ENCODE measurements at places on chromosomes 7 and 10.

GRCh38 chr7:130974169-130974568 lies 240.2 kb upstream of the KLF14 start:
- no peak for DNase-seq

DNA sequence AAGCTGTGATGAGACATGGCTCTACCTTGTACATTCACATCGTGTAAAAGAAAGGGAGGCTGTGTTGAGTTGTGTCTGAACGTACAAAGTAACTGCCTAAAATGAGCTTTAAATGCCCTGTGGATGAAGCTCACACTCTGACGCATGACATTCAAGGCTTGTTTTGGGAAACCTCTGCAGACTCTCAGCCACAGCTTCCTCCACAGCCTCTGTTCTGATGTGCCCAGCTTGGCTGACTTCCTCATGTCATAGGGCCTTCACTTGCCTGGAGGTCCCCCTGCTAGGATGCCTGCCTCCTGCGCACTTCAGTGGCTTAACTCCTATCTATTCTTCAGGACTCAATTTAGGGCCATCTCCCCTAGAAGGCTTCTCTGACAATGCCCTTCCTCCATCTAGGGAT lies 230.0 kb upstream of the HABP2 start:
- DNase-seq = peak; percentile 11

GRCh38 chr7:148590471-148590870 lies at the start of gene C7orf33:
Gene C7orf33 (plus strand): TSS chr7:148590766. CDS start chr7:148590926, 160 bp downstream.
- DNase-seq = no peak

DNA sequence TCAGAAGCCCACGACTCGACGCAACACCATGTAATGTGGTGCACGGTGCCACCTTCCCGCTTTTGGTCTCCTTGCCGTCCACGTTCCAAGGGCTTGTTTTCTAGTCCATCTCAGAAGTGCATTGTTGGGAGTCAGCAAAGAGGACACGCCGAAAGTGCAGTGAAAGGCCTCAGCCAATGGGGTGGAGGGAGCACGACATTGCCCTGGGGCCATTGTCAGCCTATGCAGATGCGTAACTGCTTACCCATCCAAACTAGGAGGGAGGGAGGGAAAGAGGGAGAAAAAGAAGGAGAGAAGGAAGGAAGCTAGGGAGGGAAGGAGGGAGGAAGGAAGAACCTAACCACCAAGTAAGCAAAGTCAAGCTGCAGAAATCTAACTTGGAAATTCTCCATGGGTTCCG lies 202.4 kb downstream of the CCDC3 start:
- no peak for DNase-seq

DNA sequence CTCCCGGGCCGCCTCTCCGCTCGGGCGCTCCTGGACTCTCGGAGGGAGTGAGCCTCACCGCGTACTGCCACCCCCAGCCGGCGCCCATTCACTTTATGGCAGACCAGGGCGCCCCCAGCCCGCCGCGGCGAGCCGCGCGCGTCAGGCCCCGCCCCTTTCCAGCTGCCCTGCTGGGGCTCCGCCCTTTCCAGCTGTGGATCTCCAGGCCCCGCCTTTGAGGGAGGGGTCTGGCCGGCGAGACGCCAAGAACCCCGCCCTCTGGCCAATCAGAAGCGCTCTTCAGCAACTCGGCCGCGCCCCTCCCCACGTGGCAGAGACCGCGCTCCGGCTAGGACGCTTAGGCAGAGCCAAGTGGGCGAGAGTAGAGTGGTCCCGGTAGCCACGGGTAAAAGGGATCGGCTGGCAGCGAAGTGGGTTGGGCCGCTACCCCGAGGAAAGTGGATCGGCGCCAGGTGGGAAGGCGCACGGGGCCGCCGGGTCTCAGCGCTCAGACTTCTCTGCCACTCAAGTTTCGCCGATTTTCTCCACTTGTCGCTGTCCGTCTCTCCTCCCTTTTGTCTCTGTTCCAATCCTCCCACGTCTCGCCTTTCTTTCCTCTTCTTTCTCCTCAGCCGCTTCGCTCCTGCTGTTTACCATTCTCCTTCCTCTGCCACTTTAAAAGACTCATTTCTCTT lies at the start of gene PITX3:
TSS of gene PITX3 (minus strand) at position 69 of the 674 bp plus-strand sequence. CDS start 9,432 bp downstream, outside the sequence.
- DNase-seq = peak; percentile 51

GRCh38 chr7:135600226-135600625 lies 42.5 kb downstream of the NUP205 start:
- no peak for DNase-seq

- DNase-seq = no peak
Observed at GRCh38 chr7:122412883-122413282, 108.3 kb upstream of the FEZF1 start.

DNA sequence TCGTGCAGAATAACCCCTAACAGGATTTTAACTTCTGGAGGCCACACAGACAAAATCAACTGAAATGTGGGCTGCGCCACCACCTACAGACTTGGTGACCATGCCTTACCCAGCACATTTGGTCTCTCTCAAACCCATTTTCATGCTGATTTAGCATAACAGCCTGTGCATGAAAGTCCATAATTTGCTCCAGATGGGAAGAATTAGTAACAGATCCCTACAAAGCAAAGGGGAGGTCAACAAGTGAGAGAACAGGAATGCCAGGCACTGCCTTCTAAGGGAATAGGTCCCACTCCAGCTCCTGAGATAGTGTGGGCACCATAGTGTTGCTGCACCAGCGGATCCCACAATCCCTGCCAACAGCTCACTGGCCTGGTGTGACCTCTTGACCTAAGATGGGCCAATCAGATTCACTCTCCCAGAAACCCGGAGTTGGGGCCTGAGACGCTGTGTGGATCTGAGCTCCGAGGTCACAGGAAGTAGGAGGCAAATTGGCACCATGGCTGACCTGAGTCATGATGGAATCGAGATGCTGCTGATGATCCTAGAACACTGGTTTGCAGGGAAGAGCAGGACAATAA lies 32.4 kb downstream of the SLIT1 start:
- DNase-seq = no peak

GRCh38 chr10:71281646-71282322 lies 37.3 kb upstream of the SLC29A3 start:
- DNase-seq = no peak

DNA sequence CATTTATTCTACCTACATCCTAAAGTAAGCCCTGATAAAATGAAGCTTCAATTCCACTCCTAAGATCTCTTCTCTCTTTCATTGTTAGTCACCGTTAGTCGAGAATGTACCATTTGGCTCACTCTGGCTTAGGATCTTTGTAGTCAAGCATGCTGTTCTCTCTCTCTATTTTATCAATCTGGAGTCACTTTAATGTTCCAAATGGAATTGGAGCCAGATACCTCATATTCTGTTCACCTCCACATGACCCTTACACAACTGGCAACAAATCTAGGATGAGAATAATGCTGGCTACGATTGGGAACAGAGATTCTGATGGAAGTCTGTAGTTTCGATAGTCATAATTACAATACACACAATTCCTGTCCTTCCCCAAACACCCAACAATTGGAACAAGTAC lies 213.7 kb downstream of the TWIST1 start:
- DNase-seq = no peak

DNA sequence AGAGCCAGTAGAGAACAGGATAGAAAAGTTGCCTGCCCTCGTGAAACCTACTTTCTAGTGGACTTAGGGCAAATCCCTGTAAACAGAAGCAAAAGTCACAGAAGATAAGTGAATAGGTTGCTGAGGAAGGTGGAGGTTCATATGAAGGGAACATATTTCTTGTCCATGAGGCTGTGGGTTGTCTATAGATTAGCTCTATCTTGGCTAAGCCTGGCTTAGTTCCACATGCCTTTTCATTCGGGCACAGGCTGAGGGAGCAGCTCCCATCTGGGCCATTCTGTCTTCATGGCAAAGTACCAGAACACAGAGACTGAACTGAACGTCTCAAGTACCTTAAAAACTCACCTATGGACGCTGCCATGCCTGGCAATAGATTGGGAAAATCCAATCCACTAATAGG lies 45.3 kb downstream of the BZW2 start:
- DNase-seq = no peak

GRCh38 chr7:43700059-43700501 lies 29.2 kb downstream of the COA1 start:
- DNase-seq = peak; percentile 67

DNA sequence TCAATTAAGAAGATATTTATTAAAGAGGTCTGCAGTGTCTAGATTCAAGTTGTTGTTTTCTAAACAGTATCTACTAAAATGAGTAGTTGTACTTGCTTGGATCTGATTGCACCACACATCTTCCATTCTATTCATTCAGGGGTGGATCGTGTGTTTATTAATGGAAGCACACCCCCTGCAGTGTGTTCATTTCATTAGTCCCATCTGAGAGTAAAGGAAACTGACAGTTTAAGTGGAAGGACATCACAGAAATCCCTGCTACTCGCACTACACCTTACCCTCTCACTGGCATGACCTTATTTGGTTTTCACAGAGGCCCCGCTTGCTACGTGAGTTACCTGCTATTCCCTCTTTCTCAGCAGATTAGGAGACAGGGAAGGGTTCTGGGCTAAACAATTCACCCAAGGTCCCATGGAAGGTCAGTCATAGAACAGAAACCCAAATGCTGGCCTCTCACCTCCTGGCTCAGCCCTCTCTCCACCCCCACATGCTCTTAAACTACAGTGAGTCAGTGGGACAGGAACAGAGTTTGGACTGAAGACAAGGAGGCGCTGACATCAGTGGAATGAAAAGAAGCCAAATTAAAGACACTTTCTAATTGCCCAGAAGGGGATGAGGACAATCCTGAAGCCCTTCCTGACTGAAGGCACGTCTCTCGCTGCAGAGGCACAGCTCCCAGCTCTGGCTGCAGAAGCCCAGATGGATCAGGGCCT lies 369.2 kb upstream of the NRP1 start:
- no peak for DNase-seq

DNA sequence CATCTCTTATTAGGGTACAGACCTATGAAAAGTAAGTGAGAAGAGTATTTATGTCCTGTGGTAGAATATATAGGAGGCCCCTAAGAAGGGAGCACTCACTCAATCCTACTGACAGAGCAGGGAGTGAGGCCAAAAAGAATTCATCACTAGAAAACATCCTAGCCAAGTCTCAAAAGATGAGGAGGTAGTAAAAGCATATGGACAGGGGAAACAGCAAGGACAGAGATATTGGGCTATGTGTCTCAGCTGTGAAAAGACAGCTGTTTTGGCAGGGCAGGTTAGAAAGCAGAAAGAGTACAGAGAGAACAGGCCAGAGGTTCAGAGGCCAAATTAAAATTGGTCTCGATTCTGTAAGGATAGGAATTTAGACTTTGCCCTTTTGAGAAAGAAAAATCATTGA lies 548.3 kb upstream of the ANKRD30A start:
- no peak for DNase-seq

GRCh38 chr10:43200538-43201390 lies 62.5 kb downstream of the CSGALNACT2 start:
- DNase-seq = no peak

DNA sequence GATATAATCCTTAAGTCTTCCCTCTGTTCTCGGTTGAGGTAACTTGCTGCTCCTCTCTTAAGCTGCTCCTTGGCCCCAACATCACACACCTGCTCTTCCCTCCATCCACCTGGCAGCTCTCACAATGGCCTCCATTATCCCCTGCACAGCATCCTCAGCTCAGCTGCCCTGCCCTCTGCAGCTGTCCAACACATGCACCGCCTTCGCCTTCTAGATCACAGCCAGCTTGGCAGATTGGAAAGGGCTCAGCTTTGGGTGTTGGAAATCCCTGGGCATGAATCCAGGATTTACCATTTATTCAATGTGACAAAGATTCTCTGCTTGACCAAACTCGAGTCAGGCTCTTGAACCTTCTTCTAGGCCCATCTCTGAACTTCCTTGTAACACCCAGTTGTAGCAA lies 20.6 kb downstream of the RGR start:
- DNase-seq = no peak

DNA sequence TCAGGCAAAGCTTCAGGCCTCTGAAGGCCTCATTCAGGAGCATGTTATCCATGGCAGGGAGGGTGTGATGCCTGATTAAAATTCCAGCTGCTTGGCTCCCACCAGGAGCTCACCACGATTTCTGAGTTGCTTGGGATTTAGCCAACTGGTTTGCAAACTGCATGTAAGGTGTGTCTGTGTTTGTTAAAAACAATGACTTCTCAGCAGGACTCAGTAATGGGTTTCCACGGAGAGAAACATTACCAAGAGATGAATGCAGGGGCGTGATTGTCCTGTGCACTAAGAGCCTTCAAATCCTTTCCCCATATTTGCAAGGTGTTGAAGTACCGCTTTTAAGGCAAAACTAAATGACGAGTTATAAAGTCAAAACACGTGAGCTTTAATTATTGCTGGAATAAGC lies 88.8 kb upstream of the BTBD16 start:
- no peak for DNase-seq

DNA sequence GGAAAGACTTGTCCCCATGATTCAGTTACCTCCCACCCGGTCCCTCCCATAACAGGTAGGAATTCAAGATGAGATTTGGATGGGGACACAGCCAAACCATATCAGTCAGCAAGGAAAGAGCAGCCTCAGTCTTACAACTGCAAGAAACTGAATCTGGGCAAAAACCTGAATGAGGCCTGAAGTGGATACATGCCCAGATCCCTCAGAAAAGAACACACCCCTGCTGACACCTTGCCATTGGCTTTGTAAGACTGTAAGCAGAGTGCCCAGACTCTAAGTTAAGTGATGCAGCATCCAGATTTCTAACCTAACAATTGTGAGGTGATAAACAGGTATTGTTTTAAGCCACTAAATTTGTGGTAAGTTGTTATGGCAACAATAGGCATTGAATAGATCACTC lies 670.8 kb downstream of the SORCS1 start:
- peak; percentile 24 for DNase-seq

DNA sequence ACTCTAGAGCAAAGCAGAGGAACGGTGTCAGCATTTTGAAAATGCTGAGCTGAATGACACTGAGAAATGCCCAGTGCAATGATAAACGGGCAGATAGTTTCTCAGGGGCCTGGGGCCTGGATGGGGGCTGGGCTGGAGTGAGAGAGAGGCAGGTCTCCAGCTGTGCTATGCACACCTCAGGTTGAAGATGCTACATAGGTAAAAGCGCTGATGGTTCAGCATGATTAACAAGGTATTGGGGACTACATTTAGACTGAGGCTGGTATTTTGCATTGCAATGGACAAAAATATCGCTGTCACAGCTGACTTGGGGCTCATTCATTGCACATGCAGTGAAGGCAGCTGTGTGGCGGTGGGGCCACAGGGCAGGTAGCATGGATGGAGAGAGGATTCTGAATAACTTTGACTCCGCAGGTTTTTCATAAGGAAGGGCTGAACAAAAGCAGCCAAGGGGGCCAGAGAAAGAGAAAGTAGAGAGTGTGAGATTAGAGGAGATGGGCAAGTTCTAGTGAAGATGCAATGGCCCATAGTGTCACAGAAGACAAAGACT lies 290.8 kb upstream of the ZNF32 start:
- DNase-seq = no peak

- no peak for DNase-seq
Observed at GRCh38 chr10:131898061-131898460, 2.7 kb upstream of the PPP2R2D start.

- no peak for DNase-seq
Observed at GRCh38 chr10:102237711-102238252, 3.5 kb downstream of the PITX3 start.
